ENCODE measurements at places on chromosomes 11 and 22.

- no peak for ATAC-seq
Measured at GRCh38 chr11:44466531-44467205, 98.8 kb upstream of the CD82 start.

DNA sequence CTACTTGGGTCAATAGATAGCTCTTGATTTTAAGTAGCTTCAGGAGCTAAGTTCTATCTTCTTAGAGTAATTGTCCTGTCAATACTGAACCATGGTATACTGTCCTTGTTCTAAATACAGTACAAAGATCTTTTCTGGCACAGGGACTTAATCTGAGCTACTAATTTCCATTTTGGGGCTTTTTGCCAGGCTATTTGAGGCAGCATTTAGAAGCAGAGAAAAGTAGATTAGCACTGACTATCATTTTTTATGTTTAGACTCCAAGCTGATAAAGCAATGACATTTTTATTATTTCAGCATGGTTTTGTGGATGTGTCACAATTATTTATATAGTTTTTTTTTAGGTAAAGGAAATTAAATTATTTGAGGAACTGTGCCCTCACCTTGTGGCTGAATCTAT lies 163.2 kb downstream of the FAT3 start:
- 0 out of 3 replicates have a peak, but pooled peaks have one; percentile 26 for ATAC-seq

- ATAC-seq = no peak
Measured at GRCh38 chr11:84853841-84854497, 773.2 kb downstream of the DLG2 start.

GRCh38 chr22:24390576-24390975 lies 36.8 kb upstream of the ADORA2A start:
- no peak for ATAC-seq

GRCh38 chr11:110862407-110862806 lies 150.2 kb upstream of the ARHGAP20 start:
- ATAC-seq = no peak

GRCh38 chr11:115912484-115912945 lies 408.3 kb upstream of the CADM1 start:
- no peak for ATAC-seq

All from SK-N-SH treated with all-trans-retinoic acid at 6 μM for 48 hours (cell line).